ENCODE measurements at places on chromosomes 1 and 21.
A peak's percentile ranks its signal among the peaks of the same experiment; 100 is the strongest.

- no peak for DNase-seq
Measured at GRCh38 chr1:219206350-219206749, 32.7 kb downstream of the LYPLAL1 start.

GRCh38 chr1:24861821-24862727, 68.0 kb downstream of the RUNX3 start:
- DNase-seq = no peak

DNA sequence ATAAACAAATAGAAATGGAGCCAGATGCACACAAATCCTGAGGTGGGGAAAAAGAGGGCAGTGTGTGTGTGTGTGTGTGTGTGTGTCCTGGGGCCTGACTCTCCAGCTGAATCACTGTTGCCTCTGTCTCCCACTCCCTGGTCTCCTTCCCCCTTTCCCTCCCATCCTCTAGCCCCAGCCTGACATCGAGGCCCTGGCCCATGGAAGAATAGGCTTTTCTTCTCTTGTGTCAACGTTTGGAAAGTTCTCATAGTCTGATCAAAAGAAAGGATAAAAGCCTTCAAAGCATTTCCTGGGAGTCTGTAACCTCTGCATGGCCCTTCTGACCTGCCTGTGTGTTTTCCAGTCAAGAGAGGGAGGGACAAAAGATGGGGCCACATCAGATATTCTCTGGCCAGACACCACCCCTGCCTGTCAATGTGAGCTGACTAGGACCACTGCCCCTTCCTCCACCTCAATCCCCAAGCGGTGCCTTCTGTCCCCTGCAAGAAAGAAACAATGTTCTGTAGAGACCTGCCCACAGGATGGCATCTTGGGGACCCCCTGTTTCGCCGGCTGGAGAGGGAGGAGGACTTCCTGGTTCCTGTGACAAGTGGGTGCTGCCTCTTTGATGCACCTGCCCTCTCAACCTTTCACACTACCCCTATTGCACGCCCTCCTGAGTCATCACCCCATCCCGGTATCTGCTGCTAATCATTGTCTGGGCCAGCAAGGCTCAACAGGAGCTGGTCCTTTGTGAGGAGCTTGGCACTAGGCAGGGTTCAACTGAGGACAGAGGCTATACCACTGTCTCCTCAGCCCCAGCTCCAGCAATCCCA, 16.2 kb downstream of the KCNJ10 start:
- no peak for DNase-seq

DNA sequence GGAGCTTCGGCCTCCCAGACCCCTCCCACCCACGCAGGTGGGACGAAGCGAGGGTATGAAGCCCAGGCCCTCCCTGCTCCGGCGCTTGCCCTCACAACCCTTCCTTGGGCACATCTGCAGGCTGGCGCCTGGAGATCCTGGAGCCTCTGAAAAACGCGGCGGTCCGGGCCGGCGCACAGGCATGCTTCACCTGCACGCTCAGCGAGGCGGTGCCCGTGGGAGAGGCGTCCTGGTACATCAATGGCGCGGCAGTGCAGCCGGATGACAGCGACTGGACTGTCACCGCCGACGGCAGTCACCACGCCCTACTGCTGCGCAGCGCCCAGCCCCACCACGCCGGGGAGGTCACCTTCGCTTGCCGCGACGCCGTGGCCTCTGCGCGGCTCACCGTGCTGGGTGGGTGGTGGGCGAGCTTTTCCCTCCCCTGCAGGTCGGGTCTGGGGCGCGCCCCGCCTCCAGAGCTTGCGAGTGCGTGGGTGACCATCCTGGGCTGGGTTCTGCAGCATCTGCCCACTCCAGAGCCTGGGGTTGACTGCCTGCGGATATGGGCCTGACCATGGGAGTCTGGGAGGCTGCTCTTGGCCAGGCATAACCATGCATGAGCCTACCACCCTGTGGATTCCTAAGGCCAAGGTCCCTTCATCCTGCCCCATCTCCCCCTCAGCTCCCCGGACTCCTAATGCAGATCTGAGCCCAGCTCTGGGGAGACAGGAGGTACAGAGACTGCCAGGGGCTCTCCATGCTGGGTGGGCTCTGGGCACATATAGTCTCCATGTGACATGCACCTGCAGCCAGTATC, 89.8 kb downstream of the TRIM11 start:
- no peak for DNase-seq

- peak; percentile 88 for DNase-seq
Measured at GRCh38 chr1:226662642-226663326, 76.3 kb downstream of the ITPKB start.

DNA sequence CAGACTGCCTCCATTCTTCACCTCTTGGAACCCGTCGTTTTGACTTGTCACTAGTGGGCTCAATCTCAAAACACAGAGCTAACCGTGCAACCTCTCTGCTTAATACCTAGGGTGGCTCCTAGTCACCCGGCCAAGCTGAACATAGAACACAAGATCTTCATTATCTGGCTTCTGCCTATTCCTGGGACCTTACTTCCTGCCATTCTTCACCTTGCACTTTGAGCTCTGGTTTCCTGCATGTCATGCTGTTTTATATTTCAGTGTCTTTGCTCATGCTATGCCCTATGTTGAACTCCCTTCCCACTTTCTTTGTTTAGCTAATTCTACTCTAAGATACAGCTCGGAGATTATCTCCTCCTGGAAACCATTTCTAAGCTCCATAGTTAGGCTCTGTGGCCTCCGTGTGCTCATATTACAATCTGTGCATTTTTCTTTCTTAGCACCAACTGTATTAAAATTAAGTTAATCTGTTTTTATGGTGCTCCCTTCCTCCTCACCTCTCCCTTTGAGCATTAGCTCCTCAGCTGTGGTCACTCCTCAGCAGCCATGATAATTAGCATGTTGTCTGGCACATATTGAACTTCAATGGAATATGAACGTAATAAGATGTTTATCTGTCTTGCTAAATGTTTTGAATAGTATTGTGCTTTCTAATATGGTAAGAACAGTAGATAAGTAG, 13.1 kb downstream of the GPSM2 start:
- DNase-seq = no peak

DNA sequence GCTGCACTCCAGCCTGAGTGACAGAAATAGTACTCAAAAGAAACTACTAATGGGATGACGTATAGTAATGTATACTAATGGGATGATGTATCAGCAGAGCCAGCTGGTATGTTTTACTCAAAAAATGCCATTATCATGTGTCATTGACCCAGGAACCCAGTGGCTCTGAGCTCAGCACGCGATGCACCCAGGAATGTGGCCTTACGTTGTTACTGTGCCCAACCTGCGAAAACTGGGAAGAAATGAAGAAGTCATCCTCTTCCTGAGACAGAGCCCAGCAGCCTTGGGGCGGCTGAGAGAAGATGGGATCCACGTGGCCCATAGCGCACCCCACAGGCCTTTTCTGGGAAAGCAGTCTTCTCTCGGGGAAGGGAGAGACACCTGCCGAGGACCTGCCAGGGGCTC, 8.8 kb downstream of the UBE2J2 start:
- peak; percentile 96 for DNase-seq

DNA sequence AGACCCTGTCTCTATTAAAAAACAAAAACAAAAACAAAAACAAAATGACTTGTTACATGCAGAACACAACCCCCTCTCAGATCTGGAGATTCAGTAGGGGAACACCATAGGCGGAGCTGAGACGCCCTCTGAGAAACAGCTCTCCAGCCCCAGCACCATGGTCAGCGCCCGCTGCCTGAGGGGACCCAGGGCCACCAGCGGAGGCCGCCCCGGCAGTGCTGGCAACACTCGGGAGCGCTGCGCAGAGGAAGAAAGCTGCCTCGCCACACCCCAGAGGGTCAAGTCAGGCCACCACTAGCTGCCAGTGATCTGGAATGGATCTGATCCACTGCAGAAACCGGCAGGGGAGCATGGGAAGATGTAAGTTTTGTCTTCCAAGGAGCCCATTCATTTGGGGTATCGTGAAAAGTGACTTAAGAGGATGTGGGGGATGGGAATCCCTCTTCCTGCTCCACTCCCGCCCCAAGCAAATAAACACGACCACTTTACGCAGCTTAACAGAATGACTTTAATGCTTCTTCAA, 3.1 kb downstream of the ACTA1 start:
- no peak for DNase-seq

DNA sequence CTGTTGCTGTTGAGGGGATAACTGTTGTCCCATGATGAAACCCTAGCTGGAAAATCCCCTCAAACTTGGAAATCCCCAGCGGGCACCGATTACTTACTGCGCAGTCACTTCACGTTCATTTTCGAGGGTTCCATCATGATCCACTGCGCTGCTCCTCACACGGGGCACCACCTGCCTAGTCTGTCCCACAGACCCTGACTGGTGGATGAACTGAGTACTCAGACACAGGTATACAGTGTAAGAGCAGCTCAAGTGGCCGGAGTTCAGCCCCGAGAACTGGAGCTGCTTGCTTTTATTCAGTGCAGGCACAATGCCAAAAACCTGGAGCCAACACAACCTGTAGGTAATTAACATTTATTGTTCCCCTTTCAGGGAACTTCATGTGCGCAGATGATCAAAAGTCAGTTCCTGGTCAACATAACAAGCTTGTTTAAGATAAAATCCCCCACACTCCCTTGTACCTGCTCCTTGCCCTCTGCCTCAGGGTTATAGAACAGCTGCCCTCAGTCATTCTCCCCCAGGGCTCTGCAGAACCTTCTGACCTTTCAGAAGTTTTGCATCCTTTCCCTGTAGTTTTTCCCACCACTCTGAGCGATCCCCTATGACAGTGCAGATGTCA, 46.5 kb upstream of the PRELP start:
- no peak for DNase-seq

GRCh38 chr1:31943546-31944184, 5.5 kb upstream of the PTP4A2 start:
- DNase-seq = no peak

DNA sequence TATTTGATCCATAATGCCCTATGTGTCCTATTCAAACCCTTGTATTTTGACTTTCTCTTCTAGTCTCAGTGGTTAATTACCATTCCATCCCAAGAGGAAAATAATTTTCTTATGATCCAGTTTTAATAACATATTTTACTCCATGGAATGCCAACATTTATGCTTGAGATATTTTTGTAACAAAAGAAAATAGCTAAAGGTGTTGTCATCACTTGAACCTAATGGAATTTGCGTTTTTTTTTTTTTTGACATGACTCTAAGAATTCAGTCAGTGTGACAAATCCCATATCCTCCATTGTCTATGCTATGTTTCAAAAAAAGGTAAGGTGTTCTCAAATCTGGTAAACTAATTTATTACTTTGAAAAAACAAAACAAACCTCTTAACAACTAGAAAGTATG, 324.1 kb upstream of the ADAMTS5 start:
- DNase-seq = no peak

- DNase-seq = no peak
Measured at GRCh38 chr21:20030390-20030789, 967.8 kb upstream of the NCAM2 start.

- DNase-seq = no peak
Measured at GRCh38 chr1:24970926-24971875, 41.1 kb upstream of the RUNX3 start.

- DNase-seq = no peak
Measured at GRCh38 chr21:42195378-42196031, 23.4 kb upstream of the ABCG1 start.

DNA sequence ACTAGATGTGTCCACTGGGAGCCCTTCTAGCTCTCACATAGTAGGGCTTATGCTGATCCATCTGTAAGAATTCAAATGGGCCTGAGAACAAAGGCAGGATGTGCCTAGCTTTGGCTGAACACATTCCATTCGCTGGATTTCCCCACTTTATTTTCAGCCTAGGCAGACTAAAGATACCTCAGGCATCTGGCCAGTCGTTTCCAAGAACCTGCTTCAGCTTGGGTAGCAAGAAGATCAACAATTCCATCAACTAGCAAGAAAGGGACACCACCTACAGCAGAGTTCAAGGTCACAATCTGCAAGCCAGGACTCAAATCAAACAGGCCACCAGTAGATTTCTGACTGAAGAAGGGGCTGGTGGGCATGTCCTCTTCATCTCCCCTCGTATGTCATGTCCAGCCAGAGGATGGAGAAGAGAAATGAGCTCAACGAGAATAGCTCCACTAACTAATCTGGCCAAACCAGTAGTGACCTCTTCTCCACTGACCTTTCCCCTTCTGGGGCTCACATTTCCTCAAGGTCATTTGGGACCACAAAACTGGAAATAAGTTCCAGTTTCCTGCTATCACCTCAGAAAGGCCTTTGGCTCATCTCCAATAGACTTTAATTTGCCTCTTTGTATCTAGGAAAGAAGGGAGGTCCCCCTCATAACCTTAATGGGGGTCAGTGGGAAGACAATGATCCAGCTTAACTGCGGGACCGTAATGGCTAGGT, 14.2 kb downstream of the TXNIP start:
- no peak for DNase-seq

- DNase-seq = no peak
Measured at GRCh38 chr1:18798946-18799345, 60.5 kb downstream of the TAS1R2 start.

DNA sequence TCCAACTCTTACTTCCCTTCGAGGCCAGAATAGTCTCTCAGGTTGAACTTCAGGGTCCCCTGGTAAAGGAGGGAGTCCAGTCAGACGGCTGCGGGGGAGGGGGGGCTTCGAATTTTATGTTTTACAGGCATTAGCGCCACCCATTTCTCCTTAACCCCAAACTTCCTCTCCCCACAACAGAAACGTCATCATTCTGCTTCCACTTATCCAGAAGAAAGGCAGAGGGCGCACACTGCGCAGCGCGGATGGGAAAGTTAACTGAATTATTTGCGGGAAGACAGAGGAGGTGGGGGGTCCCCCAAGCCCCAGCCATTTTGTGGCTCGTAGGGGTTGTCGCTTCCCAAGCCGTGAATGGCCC, 529 bp upstream of the PRMT2 start:
- DNase-seq = peak; percentile 62

DNA sequence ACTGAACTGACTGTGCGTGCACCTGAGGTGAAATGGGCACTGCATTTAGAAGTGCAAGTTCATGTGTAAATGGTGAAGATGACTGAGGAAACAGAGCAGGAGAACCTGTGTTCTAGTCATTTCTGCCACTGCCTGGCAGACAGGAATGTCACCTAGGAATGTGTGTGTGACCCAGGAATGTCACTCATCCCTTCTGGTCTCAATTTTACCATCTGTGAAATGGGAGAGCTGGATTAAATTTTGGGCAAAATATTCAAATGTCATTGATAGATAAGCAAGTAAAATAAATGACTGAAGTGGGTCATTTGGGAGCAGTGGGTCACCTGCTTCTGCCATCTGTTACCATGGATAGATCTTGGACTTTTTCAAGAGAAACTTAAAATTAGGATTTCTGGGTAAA, 42.2 kb downstream of the SLC35F3 start:
- DNase-seq = no peak

- DNase-seq = no peak
Measured at GRCh38 chr1:114349891-114350605, 161.0 kb downstream of the TRIM33 start.

GRCh38 chr1:53410100-53410541, 49.1 kb upstream of the DMRTB1 start:
- DNase-seq = no peak

GRCh38 chr1:119163396-119163795, 22.9 kb upstream of the WARS2 start:
- no peak for DNase-seq

DNA sequence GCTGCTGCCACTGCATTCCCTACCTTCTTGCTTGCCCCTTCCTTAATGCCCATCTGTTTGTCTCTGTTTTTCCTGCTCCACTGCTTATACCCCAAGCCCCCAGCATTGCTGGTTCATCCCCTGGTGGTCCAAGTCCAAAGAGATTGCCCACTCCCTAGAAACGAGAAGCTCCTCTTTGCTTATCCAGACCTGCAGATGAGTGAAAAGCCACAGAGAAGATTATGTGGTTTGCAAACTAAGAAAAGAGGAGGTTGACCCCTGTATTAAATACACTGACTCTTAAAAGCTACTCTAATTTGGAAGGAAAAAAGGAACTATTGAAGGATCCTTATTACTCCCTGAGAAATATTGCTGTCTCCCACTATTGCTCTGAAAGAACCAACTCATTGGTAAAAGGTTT, 146.8 kb upstream of the RAB4A start:
- no peak for DNase-seq
